ENCODE measurements at places on chromosomes 6 and 20.

DNA sequence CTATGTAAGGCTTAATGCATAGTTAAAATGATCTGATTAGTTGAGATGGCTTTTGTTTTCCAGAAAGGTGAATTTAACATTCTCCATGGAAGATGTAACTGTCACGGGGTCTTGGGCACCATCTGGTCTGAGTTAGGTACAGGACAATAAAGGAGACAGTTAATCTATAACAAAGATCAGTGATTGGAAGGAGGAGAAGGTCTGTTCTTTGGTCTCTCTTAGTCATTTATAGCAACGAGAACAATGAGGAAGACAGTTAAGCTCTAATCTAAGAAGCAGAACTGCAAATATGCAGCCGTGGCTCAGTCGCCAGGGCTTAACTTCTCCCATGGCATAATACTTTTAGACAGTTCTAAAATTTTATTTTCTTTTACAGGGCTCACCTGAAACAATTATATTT, 405.5 kb upstream of the SULF2 start:
- DNase-seq, result no peak

GRCh38 chr6:43769526-43770371, at the start of gene VEGFA:
VEGFA (plus strand) TSS chr6:43770211.
- peak; percentile 82 for DNase-seq

- no peak for DNase-seq
Measured at GRCh38 chr20:5090191-5090590, 29.6 kb downstream of the PCNA start.

DNA sequence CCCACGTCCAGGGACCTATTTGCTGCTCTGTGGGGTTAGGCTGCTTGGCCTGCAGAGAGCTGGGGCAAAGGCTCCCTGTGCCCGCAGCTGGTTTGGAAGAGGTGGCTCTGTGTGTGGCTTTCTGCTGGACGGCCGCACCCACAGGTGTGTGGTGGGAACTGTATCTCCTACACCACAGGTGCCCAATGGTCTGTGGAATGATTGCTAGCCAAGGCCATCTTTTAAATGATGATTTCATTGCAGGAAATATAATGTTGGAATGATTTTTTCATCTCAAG, 178.4 kb downstream of the DLL1 start:
- no peak for DNase-seq

GRCh38 chr6:33716379-33716778, 4.9 kb upstream of the UQCC2 start:
- no peak for DNase-seq

- no peak for DNase-seq
Measured at GRCh38 chr6:56706981-56707726, 64.5 kb upstream of the DST start.

- no peak for DNase-seq
Measured at GRCh38 chr6:43444582-43444981, 10.8 kb downstream of the DLK2 start.

- no peak for DNase-seq
Measured at GRCh38 chr20:59024111-59024530, 4.9 kb downstream of the TUBB1 start.

- DNase-seq, result no peak
Measured at GRCh38 chr6:3406891-3407809, 49.7 kb downstream of the SLC22A23 start.

DNA sequence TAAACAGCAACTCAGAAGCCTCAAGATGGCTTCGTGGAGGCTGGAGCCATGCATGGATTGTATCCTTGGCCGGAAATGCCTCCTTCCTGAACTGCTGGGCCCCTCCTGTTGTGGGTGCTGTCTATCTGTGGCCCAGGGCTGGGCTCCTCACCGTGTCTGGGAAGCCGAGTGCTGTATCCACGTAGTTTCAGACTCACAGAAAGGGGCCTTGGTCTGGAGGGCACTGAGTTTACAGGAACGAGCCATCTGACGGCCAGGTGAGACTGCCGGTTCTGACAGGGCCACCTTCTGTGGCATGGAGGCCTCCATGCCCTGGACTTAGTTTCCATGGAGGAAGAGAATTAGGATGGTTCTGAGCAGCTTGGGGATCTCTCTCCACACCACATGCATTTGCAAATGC, 142.2 kb downstream of the ERMARD start:
- DNase-seq, result no peak

DNA sequence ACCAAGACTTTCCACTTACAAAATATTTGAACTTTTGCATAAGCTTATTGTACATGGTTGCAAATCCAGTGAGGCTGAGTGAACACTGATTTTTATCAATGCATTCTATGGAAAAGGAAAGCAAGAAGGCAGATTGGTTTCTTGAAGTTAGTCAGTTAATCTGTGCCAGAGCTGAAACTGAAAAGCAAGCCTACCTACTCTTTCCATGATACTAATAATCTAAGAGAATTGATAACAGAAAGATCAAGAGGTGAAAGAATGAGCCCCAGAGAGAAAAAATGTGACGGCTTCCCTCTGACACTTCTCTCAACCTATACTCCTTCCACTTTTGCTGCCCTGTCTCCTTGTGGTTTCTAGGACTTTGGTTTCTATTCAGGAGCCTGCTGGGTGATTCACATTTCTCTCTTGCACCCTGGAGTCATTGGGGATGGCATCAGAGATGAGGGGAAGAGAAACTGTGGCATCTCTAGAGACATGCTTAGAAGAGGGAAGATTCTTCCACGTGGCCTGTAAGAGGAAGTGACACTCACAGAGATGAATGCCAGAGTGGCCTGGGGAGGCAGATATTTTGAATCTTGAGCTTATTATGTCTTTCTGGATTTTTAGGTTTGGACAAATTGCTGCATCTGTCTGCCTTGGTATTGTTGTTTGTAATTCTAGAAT, 158.6 kb upstream of the RIMS1 start:
- DNase-seq, result no peak

- DNase-seq, result no peak
Measured at GRCh38 chr6:18081025-18081668, 41.3 kb downstream of the NHLRC1 start.

- no peak for DNase-seq
Measured at GRCh38 chr20:46767127-46767761, 57.8 kb downstream of the SLC2A10 start.

DNA sequence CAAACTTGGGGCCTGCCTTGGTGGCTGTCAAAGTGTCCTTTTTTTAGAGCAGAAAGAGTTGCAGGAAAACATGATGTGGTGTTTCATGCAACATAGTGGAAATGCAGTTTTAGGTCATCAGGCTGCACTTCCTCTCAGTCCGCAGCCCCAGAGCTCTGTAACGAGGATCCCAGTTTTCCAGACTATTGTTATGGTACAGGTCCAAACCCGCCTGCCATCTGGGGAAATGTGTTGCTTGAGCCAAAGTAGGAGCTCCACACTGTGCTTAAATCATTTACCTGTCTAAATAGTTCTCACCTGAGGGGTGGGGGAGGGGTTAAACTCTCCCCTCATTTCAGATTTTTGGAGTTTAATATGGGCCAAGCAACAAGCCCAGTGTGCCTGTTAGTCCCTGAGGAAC, 59.8 kb downstream of the GOPC start:
- no peak for DNase-seq

DNA sequence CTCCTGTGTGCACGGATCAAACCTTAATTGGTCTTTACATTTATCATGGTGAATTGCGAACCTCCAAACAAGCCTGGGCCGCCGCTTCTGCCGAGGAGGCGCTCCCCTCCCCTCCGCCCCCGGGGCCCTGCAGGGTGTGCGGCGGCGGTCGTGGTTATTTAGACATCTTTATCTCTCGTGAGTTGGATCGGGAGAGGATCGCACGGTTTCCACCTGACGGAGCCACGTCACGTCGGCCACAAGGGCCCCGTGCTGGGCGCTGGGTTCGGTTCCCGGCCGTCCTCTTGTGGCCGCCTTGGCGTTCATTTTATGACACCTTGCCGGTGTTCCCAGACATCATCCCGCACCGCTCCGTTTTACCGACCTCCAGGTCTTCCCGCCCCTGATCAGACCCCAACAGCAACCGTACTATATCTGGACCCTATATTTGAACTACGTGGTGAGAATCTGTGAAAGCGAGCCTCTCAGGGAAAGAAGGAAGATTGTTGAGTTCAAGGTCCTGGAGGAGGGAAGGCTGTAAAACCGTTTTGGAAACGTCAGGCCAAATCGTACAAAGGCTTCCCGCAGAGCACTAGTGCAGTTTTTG, 1.3 kb upstream of the CNR1 start:
- no peak for DNase-seq

DNA sequence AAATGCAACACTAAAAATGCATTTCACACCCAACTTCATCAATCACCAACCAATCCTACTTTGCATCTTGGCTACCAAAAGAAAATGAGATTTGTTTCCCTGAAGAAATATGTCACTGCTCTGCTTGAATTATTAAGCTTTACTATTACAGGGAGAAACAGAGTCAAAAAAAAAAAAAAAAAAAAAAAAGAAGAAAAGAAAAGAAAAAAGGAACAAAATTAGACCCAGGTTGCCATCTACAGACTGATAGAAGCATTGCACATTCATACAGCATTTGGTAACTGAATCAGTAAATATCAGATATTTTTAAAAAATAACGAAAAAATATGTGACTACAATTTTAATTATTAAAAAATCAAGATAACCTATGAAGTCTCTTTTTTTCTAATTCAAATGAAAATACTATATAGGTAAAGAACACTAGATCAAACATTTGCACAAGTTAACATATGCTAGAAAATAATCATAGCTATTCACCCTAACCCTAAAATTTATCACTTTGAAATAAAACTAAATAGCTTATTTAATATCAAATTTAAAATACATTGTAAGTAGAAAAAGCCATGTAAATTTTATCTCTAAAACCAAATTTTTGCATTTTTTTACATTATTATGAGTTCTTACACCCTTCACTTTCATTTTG, 83.3 kb downstream of the DCDC2 start:
- DNase-seq, result no peak

- no peak for DNase-seq
Measured at GRCh38 chr20:18588574-18588933, 700 bp downstream of the DTD1 start.

DNA sequence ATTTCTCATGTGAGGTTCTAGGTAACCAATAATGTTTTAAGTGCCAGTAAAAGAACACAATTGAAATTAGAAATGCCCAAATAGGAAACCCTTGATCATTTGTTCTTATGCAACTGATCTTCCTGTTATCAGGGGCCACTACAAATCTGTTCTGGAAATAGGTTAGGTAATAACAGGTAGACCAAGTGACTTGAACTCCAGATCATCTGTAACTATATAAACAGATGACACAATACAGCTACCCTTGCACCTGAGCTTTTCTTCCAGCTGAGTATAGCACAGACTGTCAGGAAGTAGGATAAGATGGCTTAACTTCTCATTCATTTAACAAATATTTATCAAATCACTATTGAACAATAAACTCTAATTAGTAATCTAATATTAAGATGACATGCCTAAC, 52.5 kb downstream of the MAN1A1 start:
- no peak for DNase-seq

GRCh38 chr20:60063739-60064380, 105.6 kb downstream of the CDH26 start:
- no peak for DNase-seq

DNA sequence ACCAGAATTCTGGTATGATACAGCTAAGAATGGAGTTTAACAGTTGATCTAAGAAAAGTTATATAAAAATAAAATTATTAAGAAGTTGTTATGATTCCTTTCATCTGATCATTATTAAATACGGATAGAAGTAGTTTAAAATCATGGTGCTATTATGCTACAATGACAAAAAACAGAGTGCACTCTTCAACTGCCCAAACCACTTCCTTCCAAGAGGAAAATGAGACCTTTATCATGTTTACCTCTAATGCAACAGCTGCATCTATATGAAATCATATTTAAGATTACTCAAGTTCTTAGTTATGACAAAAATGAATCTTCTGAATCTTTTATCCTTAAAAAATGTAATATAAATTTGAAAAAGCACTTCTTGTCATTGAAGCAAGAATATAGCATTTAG, 31.2 kb downstream of the HACE1 start:
- DNase-seq, result no peak

DNA sequence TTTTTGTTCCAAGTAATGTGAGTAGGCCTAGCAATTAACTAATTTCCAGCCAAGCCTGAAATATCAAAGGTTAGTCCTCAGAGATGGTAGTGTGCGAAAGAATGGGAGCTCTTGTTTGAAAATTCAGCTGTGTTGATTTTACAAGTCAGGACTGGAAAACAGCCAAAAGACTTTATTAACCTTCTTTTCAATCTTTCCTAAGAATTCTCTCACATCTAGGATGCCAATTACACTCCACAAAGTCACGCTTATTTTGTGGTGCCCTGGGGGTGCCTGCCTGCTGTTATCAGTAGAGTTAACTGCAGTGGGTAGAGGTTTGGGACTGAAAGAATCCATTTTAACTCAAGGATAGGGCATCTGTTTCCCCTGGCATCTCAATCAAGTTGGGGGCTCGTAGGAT, 30.7 kb upstream of the MAP3K4 start:
- no peak for DNase-seq

GRCh38 chr20:58054082-58054779, 174.2 kb downstream of the ANKRD60 start:
- no peak for DNase-seq

GRCh38 chr6:5343998-5344397, 82.7 kb downstream of the FARS2 start:
- no peak for DNase-seq

DNA sequence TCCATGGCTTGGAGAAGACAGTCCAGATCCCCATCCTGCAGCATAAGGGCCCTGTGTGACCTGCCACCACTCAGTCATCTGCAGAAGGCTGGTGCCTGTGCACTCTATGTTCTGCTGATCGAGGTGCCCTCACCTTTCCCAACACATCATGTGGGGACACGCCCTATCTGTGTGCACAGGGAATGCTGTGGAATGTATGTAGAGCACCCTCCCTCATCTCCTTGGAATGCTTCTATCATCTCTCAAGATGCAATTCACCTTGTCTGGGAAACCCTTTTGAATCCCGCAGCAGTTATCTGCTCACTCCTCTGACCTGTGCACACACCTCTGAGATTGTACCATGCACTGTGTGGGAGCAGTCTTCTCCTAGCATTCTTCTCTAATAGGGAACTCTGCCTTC, 207.2 kb upstream of the SSTR4 start:
- DNase-seq, result no peak

DNA sequence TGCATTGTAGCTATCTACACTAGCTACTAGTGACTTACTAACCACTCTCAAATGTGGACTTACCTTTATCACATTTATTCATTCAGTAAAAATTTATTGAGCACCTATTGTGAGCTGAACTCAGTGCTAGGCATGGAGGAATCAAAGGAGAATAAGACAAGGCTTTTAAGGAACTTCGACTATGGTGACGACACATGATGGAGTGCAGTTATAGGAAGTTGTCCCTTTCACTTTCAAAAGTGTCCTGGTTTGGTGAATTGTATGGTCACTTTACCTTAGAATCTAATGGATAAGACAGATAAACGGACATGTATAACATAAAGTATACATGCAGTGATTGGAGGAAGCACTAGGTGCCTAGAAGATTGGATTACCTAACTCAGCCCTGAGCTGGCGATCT, 4.3 kb downstream of the AKAP7 start:
- DNase-seq, result no peak
